ENCODE measurements at places on chromosomes 5 and 9.

- DNase-seq: no peak
Measured at GRCh38 chr5:170342153-170342725, 44.7 kb upstream of the LCP2 start.

GRCh38 chr9:78354324-78354973 is 57.5 kb downstream of the PSAT1 start:
- DNase-seq: no peak

- no peak for DNase-seq
Measured at GRCh38 chr9:96574455-96574854, 45.2 kb downstream of the CDC14B start.

GRCh38 chr9:134294153-134295071 is 31.8 kb upstream of the RXRA start:
- no peak for DNase-seq

GRCh38 chr5:98470747-98471146 is 302.7 kb upstream of the RGMB start:
- no peak for DNase-seq

All from activated CD4-positive, CD25-positive, alpha-beta regulatory T cell (primary cell).